Hematopoietic multipotent progenitor cell treated with erythropoietin and hydrocortisone succinate and interleukin-3 and kit ligand, for 6 days (in vitro differentiated cells): ENCODE measurements at places on chromosomes 7 and 10.

DNA sequence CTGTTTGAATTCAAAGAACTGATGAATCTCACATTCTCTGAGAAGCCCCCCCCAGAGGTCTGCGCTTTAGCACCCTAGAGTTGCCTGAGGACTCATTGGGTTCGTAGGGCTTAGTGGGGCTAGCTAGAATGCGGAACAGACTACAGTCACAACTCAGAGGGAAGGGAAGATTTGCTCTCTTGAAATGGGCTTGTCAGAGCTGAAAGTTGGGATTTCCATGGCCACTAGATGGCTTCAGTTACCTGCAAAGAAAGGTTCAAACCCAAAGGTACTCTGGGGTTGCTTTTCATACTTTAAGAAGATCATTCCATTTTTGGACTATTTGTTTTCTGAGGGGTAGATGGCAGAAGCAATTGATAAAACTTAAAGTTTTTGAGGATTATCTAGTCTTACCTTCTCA lies 205.0 kb downstream of the BBS9 start:
- peak; percentile 22 for DNase-seq

- no peak for DNase-seq
These were observed 100.1 kb upstream of the COL1A2 start for GRCh38 chr7:94294471-94295131.

- no peak for DNase-seq
These were observed 180.8 kb downstream of the PTPRN2 start for GRCh38 chr7:158406801-158407200.

GRCh38 chr7:41298409-41298808 lies 404.5 kb downstream of the INHBA start:
- no peak for DNase-seq

DNA sequence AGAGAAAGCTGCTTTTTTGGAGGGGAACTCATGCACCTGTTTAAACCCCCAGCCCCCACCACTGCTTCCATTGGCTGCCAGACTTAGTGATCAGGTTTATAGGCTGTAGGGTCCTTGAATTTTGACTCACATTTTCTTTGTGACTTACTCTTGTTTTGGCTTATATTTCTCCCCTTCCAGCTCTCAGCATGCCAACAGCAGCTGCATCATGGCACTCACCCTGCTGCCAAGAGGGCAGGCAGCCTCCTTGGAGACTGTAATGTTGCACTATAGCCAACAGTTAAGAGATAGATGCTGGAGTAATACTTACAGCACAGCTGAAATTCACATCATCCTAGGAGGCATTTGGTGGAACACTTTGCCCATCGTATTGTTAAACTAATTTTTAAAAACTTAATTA lies 98.0 kb upstream of the GLCCI1 start:
- DNase-seq, result no peak

DNA sequence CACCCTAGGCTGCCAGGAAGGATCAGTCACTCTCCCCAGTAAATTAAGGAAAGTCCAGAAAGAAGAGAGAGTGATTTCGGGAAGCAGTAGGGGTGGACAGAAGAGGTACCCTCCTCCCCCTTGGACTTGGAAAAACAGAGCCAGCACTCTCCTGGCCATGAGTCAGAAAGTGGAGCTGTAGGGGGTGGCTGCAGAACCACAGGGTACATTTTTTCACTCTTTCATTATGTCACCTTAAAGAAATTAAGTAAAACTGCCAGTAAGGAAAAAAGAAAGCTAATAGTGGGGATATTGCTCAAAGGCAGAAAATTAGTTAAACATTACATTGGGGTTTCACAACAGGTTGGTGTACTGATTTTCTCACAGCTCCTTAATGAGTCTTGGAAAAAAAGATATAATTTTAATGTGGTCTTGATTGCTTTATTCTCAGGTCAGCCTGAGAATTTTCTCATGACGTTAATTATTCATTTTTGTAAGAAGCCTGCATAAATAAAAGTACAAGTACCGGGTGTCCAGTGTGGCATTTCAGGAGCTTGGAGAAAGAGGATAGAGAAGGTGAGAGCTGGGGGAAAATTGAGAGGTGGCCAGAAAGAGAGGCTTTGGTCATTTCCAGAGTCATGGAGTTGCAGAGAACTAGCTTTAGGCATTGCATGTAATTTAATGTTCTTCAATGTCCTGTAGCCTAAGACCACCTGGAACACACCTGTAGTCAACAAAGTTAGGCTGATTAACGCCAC lies 23.2 kb upstream of the AOAH start:
- no peak for DNase-seq

DNA sequence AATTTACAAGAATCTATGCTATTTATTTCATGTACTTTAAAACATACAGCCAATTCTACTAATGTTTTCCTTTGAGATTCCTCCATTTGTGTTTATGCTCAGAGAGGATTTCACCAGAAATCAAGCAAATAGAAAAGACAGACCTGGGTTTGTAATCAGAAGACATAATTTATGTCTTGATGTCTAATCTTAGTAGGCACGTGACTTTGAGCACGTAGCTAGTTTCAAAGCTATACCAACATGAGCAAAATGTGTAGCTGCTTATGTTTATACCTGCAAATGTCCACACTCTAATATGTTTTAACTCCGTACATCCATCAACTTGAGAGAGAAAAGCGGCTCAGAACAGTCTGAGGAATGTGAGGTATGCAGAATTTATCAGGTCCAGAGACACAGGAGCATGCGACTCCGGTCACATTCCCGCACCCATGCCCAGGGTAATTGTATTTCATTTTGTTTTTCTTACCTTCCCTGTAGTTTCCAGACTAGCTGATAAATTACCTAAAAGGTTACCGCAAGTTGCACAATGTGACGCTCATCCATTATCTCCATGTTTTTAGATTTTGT lies 40.0 kb downstream of the SVOPL start:
- DNase-seq, result no peak

- peak; percentile 80 for DNase-seq
These were observed 25.8 kb upstream of the TMEM120A start for GRCh38 chr7:76020031-76020714.

DNA sequence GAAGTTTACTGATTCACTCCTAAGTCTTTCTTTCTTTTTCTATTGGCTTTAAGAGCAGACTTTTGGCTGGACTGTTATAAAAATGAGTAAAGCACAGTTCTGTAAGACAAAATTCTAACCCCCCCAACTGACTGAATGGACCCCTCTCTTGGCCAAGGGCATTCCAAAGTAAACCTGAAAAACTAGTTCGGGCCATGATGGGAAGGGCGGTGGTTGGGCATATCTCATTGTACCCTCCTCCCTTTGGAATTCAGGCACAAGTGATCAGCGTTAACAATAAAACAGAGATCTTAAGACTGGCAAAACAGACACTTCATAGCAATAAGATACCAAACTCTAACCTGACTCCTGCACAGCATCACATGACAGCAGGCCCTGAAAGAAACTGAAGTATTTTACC lies 6.1 kb upstream of the KIF20B start:
- no peak for DNase-seq

DNA sequence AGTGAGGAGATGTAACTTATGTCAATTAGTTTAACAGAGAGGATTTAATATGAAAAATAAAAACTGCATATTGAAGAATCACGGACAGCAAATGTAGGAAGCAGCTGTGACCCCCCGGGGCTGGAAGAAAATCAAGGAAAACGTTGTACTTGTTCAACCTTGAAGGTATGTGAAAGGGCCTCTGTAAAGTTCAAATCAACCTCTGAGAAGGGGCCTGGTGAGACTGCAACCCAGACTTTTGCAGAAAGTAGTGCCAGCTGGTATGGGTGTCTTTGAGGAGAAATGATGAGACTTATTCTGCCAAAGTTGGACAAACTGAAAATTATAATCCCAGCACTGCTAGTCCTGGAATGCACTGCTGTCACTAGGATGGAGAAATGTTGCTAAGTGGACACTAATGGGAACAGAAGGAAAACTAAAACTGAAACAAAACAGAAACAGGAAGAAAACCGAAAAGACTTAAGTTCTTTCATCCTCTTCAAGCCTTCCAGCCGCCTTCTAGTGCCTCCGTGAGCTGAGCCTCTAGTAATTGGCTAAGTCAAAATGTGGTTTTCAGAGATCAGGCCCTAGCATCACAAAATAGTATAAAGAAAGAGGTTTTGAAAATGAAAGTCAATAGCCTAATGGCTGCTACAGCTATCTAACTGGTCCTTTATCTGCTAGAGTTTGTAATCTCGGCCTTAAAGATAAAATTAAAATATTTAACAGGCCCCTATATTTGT lies 253.7 kb upstream of the SORCS1 start:
- no peak for DNase-seq

GRCh38 chr7:41628901-41629300 lies 74.0 kb downstream of the INHBA start:
- DNase-seq, result no peak

DNA sequence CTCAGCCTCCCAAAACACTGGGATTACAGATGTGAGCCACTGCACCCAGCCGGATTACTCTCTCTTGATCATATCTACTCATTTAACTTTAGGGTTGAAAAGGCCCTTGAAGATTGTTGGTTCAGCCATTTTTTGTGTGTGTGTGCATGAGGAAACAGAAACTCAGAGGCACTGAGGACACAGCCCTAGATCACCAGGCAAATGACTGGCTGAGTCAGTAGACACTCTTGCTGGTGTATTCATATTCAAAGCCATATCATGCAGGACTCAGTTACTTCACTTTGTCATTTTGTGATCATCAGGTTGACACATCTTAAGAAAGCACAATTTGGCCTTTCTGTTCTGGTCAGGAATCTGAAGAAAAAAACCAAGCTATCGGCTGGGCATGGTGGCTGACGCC lies 253.4 kb downstream of the TRIL start:
- no peak for DNase-seq

GRCh38 chr7:40437936-40438634 lies 303.3 kb downstream of the SUGCT start:
- DNase-seq, result no peak

DNA sequence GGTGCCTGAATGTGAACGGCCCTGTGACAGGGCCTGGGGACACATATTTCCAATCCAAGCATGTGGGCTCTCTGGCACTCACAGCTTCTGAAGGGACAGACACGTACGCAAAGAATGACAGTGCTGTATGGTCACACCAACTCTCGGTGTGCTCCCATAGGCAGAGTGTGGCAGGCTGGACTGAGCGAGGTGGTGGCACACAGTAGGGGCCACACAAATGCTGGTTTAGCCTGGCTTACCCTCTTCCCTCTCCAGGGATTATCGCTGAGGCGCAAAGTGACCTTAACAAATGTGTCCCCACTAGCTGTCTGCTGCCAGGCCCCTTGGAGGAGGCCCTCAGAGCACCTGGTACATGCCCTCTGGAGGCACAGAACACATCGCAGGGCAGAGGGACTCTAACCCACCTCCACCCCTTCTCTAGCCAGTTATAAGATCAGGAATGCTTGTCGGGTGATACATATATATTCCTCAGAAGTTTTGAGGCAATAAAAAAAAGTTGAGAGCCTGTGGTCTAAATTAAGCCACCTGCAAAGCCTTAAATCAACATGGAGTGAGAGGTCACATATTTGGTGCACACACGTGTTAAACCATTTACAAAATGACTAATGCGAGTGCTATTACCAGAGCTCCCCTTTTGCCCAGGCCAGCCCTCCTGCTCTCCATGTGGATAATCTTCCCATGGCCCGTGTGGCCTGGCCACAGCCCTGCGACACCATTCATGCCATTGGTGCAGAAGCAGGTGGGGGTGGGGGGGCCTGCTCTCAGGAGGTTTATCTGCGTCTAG lies 262.8 kb upstream of the GRB10 start:
- no peak for DNase-seq

GRCh38 chr7:130356876-130357611 lies 12.4 kb downstream of the CPA5 start:
- no peak for DNase-seq

- DNase-seq, result peak; percentile 72
These were observed 86.4 kb downstream of the MYL10 start for GRCh38 chr7:101542527-101543241.

- DNase-seq, result no peak
These were observed 1.2 kb upstream of the ITGB1 start for GRCh38 chr10:32959006-32959920.

DNA sequence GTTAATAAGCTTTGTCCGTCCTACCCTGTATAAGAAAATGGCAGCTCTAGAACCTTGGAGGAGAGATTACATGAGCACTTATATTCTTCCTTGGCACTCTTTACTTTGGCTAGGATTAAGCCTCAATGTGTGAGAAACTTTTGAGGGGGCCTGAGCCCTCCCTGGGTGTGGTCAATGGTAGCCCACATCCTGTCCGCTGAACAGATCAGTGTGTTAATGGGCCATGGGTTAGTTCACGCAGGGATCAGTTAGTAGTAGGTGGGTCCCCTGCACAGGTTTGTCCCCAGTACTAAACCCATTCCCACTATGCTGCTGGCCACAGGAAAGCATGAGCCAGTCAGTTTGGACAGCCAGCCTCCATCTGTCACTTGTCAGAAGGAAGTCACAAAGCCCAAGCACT lies 20.2 kb upstream of the IKZF1 start:
- DNase-seq, result peak; percentile 46

GRCh38 chr7:11416641-11417458 lies 415.1 kb downstream of the THSD7A start:
- no peak for DNase-seq

GRCh38 chr10:102007796-102008195 lies 48.2 kb downstream of the ARMH3 start:
- peak; percentile 20 for DNase-seq

DNA sequence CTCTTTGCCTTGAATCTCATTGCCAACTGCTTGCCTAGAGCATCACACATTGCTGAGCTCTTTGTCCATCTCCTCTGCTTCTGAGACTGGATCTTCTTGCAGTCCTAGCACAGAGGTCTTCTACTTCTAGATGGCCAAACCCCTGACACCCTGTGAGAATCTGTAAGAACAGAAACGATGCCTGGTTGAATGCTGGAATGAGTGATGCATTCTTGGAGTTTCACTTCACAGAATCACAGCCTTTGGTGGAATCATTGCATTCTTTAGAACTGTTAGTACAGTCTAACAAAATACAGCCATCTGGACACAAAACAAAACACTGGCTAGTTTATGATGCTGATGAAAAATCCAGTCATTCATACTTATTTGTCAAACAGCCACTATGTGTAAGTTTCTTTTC lies 141.7 kb upstream of the ITGB1 start:
- DNase-seq, result no peak

DNA sequence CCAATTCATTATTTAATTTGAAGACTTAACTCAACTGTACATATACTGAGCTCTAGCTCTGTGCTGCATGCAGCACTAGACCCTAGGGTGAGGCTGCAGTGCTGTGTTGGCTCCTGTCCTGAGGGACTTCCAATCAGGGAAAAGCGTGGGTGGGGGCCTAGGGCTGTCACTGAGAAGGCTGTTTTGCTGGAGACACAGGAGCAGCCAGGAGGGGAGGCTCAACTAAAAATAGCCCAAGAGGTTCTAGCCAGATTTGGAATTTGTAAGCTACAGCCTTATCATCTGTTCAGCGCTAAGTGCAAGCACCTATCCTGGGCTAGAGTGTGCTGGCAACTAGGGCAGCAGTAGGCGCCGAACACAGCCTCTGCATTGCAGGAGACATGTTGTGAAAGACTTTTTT lies 121.1 kb downstream of the VWC2 start:
- no peak for DNase-seq

- DNase-seq, result no peak
These were observed 800 bp downstream of the MINDY3 start for GRCh38 chr10:15859509-15859905.
